Stimulated activated CD8-positive, alpha-beta memory T cell treated with anti-CD3 and anti-CD28 coated beads, Interleukin-2, amount 100 ng/mL, for 48 hours (primary cell): ENCODE measurements at places on chromosomes 12 and 14.

DNA sequence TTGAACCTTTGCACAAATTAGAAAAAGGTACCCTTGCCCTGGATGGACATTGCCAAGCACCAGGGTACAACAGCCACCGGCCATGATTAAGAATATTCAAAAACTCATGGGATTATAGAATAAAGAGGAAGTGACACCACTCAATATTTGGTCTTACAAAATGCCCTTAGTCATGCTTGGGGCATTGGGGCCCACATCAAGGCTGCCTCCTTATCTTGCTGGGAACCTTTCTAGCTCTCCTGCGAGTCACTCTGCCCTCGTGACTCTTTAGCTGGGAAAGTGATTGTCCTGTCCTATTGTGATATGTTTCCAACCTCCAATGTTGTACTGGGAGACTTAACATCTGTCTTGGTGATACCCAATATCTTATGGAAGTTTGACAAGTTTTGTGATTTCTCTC, 57.8 kb downstream of the GTF2A1 start:
- DNase-seq = no peak

DNA sequence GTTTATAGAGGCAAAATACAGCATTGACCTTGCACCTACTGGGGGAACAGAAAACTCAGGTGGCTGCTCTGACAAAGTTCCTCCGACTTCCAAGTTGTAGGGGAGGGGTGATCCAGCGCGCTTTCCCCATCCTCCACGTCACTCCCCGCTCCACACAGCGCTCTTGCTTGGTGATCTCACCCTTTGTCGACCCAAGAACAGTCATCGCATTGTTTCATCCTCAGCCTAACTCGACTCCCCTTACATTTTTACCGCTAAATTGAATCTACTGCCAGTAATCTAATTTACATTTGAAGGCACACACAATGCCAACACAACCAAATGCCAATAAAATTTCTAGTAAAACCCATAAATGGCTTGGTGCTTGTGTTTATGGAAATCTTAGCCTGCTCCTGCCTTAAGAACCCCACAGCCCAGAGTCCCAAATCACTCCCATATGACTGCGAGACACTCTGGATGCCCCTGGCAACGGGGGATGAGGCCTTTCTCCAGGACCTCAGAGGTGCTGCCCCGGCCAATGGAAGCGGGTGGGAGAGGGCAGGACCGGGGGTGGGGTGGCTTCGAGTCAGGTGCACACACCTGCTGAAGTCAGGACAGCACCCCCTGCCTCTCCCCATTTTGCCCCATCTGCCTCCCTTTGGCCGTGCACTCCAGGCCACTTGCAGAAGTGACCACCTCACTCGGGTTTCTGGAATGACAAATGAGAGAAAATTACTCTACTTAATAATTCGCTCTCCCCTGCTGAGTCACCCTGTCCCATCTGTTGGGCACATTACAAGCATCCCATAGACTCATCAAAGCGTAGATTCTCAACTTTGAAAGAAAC, 98.2 kb upstream of the GSC start:
- DNase-seq = no peak

DNA sequence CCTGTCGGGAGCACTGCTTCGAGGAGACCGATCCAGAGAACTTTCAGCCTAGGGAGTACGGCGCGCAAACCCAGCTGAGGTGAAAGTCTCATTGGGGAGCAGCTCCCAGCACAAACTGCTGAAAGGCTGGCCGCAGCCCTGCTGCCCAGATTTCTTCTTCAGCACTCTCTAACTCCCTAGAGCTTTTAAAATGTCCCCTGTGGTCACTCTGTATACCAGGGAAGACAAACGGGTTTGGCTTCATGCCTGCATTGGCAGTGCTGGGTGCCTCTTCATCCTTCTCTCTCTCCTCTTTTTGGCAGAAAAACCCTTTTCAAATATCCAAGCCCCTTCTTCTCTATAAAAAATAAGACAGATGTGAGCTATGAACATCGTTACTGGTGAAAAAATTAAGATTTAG, 34.9 kb downstream of the BBS10 start:
- DNase-seq = no peak

DNA sequence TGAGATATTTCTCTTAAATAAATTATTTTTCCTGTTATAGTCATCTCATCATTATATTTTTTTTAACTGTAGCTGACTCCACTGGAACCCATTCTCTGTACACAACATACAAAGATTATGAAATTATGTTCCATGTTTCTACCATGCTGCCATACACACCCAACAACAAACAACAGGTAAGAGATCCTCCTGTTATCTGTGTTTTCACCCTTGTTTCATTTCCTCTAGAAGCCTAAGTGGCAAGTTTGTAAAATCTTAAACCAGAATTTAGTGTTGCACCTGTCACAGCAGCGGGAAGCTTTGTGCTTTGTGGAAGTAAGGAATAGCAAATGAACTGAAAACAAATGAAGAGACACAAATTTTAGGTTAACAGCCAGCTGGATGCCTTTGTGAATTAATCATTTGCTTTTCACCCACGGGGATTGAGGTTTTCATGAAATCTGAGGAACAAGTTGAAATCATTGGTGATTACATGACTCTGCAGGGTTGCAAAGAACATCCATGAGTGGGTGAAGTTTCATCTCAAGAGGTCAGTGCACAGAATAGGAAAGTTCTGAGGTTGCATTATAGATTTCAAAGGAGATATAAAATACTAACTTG, 273.9 kb upstream of the RGS6 start:
- no peak for DNase-seq

DNA sequence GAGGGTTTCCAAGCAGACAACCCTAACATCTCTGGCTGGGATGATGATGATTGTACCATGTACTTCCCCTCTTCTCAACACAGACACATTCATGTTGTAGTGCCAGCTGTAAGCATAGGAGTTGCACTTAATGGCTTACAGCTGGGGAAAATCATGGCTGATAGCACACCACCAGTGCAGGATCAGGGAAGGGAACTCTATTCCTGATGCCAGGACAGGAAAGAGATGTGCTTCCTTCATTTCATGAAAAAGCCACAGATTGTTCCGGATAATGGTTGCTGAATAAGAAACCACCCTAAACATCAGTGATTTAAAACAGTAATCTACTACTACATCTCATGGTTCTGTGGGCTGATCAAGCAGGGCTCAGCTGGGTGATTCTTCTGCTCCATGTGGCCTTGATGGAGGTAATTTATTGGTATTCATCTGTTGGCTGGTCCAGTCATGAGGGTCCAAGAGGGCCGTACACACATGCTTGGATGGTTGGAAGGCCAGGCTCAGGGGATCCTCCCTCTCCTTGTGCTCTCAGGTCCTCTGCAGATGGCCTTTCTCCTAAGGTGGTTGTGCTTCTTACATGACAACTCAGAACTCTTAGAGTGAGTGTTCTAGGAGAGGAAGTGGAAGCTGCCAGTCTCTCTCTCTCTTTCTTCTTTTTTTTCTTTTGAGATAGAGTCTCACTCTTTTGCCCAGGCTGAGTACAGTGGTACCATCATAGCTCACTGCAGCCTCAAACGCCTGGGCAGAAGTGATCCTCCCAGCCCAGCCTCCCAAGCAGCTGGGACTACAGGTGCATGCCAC, 16.5 kb downstream of the TRAF3 start:
- no peak for DNase-seq

DNA sequence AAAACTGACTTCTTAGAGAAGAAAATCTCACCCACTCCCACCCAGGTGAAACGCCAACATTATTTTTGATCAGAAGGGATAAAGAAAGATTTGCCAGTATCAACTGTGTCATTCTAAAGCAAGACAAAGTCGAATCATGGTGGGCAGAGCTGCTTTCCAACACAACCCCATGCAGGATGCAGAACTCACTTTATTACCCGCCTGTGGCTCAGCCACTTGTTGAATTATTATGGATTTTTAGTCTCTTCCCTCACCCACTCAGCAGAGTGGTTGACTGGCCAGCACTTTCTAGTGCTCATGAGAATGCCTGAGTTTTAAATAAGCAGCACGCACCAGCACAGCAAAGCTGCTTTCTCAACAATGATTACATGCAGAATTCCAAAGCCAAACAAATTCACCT, 32.1 kb downstream of the CRACR2A start:
- no peak for DNase-seq

GRCh38 chr14:78798757-78799156, 628.6 kb downstream of the NRXN3 start:
- DNase-seq = no peak

- DNase-seq = no peak
Measured at GRCh38 chr12:11807458-11807857, 158.0 kb downstream of the ETV6 start.

GRCh38 chr14:83559721-83560120, 1970.2 kb upstream of the FLRT2 start:
- no peak for DNase-seq

- no peak for DNase-seq
Measured at GRCh38 chr14:65879248-65880009, 466.9 kb downstream of the FUT8 start.

DNA sequence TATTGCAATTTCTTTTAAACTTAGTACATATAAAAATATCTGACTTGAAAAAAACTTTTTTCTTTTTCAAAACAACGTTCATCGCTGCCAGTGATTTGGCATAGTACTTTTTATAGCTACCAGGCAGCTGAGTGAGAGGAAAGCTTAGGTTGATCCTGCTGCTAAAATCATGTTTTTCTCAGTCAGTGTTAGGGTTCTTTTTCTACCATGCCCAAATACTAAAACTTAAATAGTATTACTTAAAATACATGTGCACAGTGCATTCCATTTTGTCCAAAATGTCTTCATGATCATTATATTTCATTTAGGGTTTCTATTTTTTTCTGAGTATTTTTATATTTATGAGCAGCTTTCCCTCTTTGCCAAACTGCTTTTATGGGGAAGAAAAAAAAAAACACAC, 123.8 kb downstream of the PDZRN4 start:
- DNase-seq = no peak

GRCh38 chr12:106049546-106049945, 89.2 kb downstream of the NUAK1 start:
- no peak for DNase-seq

DNA sequence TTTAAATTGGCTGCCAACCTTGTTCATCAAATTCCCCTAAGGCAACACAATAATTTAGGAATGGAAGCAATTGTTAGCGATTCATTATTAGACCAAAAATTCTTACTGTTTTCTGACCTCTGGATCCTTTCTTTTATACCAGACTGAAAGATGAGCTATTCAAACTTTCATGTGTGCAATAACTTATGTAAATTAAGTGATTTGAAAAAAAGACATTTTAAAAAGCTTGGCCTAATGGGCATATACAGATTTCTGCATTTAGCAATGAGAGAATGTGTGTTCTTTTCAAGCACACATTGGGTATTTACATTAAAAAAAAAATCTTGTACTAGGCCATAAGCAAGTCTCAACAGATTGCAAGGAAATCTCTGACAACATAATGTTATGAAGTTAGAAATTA, 65.5 kb downstream of the C12orf75 start:
- DNase-seq = no peak

- DNase-seq = no peak
Measured at GRCh38 chr12:94481734-94482133, 22.1 kb upstream of the CEP83 start.

GRCh38 chr12:131375972-131376345, 334.9 kb upstream of the SFSWAP start:
- no peak for DNase-seq

GRCh38 chr12:123078120-123078465, 72.8 kb downstream of the PITPNM2 start:
- DNase-seq = no peak

DNA sequence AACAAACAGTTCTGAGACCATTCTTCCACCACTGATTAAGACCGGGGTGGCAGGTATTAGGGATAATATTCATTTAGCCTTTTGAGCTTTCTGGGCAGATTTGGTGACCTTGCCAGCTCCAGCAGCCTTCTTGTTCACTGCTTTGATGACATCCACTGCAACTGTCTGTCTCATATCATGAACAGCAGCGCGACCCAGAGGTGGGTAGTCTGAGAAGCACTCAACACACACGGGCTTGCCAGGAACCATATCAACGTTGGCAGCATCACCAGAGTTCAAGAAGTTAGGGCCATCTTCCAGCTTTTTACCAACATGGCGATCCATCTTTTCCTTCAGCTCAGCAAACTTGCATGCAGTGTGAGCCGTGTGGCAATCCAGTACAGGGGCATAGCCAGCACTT, 16.9 kb downstream of the AEBP2 start:
- no peak for DNase-seq
